Spinal cord (tissue), 10 donors: ENCODE measurements at places on chromosomes 3 and 15. TPM values are rescaled to one million over a fixed set of nuclear protein-coding genes. Genes with fewer than 3 reads are reported as not detected.

CDC25A gene
- total RNA-seq: 7.4 TPM

PLAAT1 gene
- 10.7 TPM for total RNA-seq

EHHADH gene
- total RNA-seq: 4.6 TPM

TMEM40 gene
- 0.50 TPM for total RNA-seq

PIF1 gene
- total RNA-seq: 2.3 TPM

LIPC gene
- 0.94 TPM for total RNA-seq

DLG1 gene
- 130 TPM for total RNA-seq

CCK gene
- total RNA-seq: 5.1 TPM

RAD51 gene
- total RNA-seq: 3.7 TPM

TLR9 gene
- total RNA-seq: 0.11 TPM

WDR72 gene
- 0.17 TPM for total RNA-seq

PLSCR5 gene
- 0.88 TPM for total RNA-seq

DNA sequence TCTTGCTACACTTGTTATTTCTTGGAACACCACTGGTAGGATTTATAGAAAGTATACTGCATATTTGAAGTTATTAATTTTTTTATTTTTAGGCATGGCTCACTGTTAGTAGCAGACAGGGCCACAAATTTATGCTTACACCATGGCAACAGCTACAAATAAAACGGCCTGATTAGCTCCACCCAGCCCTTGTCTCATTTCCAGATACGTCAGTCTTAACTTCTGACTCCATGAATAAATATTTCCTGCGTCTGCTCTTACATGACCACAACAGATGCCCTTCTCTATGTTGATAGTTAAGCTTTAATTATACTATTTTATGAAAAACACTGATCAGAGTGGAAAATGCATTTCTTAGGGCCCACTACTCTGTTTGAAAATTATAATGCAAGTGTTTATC, 62.3 kb upstream of the CPOX start:
- peak; percentile 20 for DNase-seq

DNA sequence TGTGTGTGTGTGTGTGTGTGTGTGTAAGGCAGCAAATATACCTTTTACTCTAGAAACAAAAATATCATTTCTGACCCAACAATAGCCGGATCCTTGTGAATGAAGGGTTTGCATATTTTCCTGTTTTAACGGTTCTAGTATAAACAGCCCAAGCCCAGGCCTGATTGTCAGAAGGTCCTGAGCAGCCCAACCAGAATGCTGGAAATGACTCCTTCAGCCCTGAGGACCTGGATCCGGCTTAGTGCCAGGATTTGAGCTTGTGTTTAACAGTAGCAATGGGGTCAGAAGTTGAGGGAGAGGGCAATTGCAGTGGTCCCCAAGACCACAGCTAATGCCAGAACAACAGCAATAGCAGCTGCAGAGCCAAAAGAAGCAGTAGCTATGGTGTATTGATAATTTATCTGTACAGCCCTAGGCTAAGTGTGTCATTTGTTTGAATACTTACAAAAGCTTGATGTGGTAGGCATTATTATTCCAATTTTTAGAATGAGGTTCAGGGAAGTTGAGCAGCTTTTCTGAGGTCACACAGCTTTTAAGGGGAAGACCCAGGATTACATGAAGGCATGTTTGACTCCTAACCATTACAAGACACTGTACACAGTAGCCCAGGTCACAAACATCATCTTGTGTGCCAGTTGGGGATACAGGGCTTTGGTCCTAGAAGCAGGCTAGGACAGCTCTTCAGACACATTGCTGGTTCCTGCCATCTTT, 12.8 kb downstream of the FOXL2 start:
- DNase-seq: no peak

DNA sequence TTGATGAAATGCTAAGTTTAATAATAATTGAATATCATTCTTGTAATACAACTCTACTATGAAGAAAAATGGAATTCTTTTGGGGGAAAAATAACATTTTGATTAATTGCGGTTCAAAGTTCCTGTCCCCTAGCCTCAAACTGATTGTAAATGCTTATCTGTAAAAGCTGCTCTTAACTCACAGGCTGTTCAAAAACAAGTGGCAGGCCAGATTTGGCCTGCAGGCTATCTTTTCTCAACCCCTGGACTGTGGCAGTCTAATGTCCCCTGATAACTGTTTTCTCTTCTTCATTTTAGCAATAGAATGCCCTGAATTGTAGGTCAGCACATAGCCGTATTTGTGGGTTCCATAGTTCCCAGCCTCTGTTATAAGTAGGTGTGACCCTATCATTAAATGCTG, 23.5 kb upstream of the SAMMSON start:
- DNase-seq: no peak

DNA sequence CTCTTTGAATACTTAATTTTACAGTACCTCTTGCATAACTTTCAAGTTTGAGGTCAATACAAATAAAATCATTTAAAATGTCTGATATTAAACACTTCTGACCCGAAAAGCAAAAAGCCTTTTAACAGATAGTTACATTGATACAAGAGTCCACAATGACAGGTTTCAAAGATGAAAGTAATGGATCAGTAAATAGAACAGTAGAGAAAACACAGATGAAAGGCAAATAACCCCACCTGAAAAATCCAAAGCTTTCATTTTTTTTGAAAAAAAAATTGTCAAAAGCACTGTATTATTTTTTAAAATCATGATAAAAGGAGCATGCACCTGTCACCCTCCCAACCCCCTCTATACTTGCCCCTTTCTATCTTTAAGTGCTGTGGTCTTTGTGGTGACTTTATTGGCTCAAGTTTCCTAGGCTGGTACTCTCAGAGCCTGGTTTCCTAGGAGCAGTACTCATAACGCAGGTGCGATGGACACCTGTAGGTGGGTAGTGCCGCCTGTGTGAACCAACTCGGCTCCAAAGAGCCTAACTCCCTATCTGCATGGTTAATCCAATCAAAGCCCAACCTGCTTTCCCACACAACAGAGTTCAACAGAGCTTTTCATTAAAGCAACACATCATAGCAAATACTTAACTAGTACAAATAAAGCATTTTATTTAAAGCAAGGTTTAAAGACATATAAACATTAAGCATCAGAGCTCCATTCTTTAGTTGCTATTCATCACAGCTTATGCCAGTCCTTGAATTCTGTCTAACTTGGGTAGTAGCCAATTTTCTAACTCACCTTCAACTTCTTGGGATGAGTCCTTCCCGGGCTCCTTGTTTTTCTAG, 32.2 kb downstream of the LIPC start:
- no peak for DNase-seq

DNA sequence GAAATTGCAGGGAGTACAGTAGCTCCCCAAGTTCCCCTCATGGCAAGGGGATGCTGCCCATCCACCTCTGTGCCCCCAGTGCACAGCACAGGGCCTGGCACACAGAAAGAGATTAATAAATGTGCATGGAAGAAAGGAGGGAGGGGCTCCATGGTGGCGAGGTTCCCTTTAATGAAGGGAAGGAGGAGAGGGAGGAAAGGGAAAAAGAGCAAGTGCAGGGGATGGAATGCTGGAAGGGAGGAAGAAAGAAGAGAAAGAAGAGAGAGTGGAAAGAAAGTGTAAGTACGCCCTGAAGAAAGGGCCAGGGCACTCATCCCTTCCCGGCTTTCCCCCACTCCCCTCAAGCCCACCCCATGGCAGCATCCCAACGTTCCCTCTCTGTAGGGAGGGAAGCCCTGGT, 1.5 kb upstream of the VIPR1 start:
- no peak for DNase-seq

DNA sequence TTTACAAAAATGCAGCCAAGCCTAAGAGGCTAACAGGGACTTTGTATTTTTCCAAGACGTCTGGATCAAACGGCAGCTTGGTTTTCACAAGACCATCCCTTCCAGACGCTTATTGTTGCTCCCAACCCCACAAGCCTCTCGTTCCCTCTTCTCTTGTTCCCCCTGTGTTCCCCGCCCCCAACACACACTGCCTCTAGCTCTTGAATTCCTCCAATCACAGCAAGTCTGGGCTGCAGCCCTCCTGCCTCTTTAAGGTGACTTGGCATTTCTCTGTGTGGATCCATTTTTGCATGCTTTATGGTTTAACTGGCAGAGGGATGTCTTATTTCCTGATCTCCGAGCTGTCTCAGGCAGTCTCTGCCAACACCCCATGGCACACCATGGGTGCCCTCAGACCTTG, 182.2 kb downstream of the ABHD5 start:
- DNase-seq: no peak

- no peak for DNase-seq
These were observed 902 bp upstream of the ZCWPW2 start for GRCh38 chr3:28347374-28348264.

GRCh38 chr15:69513450-69513960, 60.9 kb downstream of the RPLP1 start:
- no peak for DNase-seq

- DNase-seq: no peak
These were observed 40.1 kb downstream of the LSAMP start for GRCh38 chr3:116405231-116405630.

GRCh38 chr15:41207687-41208448, 22.7 kb downstream of the EXD1 start:
- no peak for DNase-seq

DNA sequence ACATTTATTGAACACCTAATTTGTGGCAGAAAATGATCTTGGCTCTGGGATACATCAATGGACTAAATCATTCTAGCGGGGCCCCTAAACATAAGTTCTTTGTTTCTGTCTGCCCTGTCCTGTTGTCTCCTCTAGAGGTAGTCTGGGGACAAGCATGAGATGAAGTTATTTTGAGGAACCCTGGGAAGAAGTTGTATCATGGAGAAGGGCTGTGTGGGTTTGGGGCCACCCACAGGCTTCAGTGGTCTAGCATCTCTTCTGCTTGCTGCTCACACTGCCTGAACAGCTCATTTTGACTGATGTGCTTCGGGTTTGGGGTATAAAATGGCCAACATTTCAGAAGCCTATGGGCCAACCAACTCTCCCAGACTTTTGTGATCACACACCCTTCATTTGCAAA, 50.3 kb upstream of the OSBPL11 start:
- no peak for DNase-seq

DNA sequence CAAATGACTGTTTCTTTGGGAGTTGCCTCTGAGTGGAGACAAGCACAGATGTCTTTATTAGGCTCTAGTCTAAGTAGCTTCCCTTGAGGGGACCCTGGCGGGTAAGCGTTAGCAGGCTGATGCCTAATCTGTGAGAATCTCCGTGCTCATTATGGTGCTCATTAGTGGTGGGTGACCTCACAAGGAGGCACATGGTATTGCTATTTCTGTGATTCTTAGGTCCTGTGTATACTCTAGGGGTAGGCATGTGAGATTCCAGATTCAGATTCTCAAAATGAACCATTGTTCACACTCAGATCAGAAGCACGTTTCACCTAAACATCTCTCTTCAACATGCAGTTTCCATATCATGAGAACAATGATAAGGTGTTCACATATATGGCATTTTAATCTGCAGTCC, 809.7 kb downstream of the NR2F2 start:
- no peak for DNase-seq

GRCh38 chr3:121477589-121477988, 68.2 kb downstream of the POLQ start:
- DNase-seq: no peak

DNA sequence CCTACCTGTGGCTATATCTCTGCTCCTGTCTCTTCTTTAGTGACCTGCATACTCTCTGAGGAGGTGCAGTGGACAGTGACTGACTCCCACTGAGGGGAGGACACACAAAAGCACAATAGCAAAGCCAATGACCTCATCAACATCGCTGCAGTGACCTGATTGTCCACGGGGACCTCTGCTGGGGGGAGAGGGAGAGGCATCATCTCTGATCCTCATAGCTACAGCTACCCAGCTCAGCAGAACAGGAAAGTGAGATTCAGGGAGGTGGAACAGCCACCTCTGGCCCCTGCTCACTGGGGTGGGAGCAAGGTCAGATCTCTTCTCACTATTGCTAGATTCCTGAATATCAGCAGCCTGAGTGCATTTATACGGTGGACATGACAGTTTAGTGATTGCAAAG, 179.2 kb downstream of the ATP10A start:
- no peak for DNase-seq

DNA sequence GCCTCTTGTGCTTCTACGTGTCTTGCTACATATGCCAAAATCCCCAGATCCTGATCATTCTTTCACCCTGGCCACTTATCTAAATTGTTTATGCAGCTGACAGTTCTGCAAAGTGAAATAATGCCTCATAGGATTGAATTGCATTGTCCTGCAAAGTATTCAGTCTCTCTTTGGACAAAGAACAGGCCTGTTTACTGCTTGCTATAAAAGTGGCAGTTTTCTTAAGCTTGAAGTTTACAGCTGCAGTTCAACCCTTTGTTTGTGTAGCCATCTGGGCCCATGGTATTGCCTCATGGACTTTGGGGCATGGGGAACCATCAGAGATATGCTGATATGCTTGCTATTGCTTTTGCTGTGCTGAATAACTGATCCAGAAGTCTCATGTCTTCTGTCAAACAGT, 523.2 kb downstream of the OTOL1 start:
- peak; percentile 13 for DNase-seq
